ENCODE measurements at places on chromosomes 5 and 9.

DNA sequence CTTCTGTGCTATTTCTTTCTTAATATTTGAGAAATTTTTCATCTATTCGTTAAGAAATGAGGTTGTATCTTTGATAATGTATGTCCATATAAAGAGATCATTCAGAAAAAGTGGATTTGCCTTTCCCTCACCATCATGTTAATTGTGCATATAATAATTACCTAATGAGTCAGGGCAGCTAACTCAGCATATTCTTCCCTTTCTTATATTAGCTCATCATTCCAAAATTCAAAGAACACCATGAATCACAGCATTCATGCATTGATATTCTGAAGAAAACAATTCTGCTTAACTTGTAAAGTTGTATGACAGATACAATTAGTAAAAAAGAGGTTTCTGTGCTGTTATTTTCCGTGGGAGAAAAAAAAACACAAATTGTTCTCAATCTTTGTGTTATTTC is 630.6 kb downstream of the TLE1 start:
- no peak overlapping the region for H3K27ac ChIP-seq
- no peak for DNase-seq
- H3K27me3 ChIP-seq = no peaks in the 10 kb centered on the region
- no peak overlapping the region for H3K4me3 ChIP-seq
- no peaks in the 10 kb centered on the region for H3K4me1 ChIP-seq
- H3K36me3 ChIP-seq = no peaks in the 10 kb centered on the region

DNA sequence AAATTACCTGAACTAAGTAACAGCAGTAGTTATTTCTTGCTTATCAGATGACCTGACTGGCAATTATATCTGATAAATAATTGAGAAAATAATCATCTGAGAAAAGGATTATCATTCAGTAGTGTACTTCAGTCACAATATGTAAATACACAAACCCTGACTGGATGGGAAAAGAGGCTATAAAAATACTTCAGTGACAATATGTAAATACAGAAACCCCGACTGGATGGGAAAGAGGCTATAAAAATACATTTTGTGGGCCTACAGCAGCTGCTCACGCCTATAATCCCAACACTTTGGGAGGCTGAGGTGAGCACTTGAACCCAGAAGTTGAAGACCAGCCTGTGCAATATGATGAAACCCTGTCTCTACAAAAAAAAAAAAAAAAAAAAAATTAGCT is 11.1 kb downstream of the UBAP2 start:
- no peak overlapping the region for H3K27ac ChIP-seq
- H3K27me3 ChIP-seq = no peaks in the 10 kb centered on the region
- H3K4me3 ChIP-seq = no peak overlapping the region

DNA sequence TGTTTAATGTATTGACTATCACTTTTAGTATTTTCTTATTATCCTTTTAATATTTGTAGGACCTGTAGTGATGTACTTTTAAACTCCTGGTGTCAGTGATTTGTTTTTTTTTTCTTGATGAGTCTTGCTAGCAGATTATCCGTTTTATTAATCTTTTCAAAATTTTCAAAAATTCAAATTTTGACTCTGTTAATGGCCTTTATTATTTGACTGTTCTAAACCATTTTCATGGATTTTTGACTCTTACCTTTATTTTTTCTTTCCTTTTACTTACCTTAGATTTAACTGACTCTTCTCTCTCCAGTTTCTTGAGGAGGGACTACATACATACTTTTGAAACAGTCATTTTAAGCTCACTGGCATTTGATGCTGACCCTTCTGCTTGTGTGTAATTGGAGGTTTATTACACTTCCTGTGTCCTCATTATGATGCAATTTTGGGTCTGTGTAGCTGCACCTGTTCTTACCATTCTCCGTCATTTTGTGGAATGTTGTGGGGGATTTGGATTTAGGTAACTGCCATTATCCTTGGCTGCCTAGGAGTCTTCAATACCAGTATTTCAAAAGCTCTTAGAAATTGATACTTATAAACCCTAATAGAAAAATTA is 32.0 kb upstream of the EXOC3 start:
- H3K27ac ChIP-seq = no peak overlapping the region
- H3K27me3 ChIP-seq = peaks cover 20% of the 10 kb centered on the region
- DNase-seq = no peak
- H3K4me3 ChIP-seq = no peak overlapping the region
- H3K36me3 ChIP-seq = no peaks in the 10 kb centered on the region

GRCh38 chr5:32711681-32712480 is 760 bp downstream of the NPR3 start:
- H3K36me3 ChIP-seq = no peaks in the 10 kb centered on the region
- H3K4me3 ChIP-seq = peak overlapping the region; percentile 51
- peaks cover 50% of the 10 kb centered on the region for H3K27me3 ChIP-seq
- no peak for DNase-seq
- H3K27ac ChIP-seq = no peak overlapping the region

DNA sequence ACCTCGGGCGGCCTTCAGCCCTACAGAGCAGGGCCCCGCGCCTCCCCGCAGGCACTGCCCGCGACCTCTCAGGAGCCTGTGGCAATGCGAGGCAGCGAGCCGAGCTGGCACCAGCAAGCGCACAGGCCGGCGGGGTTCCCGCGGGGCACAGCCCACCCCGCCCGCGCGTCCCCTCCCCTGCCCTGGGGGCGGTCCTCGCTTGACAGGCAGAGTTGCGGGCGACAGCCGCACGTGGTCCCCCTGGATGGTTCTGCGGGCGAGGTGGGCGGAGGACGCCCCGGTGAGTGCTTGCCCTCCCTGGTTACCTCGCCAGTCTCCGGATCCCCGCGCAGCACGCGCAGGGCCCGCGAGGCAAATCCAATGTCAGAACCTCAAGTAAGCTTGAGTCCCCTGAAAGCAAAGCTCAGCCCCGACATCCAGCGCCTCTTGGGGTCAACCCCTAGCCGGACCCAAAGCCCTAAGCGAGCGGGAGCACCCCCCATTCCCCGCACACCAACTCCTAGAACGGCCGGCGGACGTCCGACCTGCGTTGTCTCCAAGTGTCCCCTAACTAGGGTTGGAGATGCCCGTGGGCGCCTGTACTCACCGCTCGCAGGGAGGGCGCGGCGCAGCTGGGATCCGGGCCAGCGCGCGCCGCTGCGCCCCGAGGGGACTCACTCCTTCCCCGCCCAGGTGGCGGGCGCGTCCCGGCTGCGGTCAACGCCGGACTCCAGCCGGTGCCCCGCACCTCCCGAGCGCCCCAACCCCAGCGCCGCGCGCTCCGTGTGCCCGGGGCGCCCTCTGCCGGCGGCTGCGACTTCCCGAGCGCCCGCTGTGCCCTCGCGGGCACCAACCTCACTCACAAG is at the start of gene DRD1:
TSS of gene DRD1 (minus strand) at position 123 of the 845 bp plus-strand sequence. CDS start 1,083 bp downstream, outside the sequence.
- DNase-seq = peak; percentile 24
- H3K27me3 ChIP-seq = peaks cover 46% of the 10 kb centered on the region
- no peak within 1 kb of the TSS for H3K27ac ChIP-seq

DNA sequence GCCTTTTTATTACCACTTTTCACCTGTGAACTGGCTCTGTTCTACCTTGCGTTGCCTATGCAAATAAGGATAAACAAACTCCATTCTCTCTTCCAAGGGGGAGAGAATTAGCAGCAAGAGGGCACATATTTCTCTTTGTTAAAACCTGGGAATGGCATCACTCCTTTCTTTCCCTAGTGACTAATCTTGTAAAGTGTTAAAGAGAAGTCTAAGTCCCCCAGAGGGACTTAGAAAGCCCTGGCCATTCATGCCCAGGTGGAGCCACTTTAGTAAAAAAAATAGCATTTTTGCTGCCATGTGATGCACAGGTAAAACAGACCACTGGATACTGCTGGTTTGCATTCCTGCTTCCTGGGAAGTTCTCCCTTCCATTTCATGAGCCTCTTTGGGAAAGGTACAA is 148.4 kb downstream of the MAN2A1 start:
- H3K36me3 ChIP-seq = peaks cover 62% of the 10 kb centered on the region
- no peaks in the 10 kb centered on the region for H3K27me3 ChIP-seq
- H3K27ac ChIP-seq = no peak overlapping the region
- no peaks in the 10 kb centered on the region for H3K4me1 ChIP-seq

- H3K27ac ChIP-seq = no peak overlapping the region
- H3K4me3 ChIP-seq = no peak overlapping the region
- peaks cover 16% of the 10 kb centered on the region for H3K27me3 ChIP-seq
- DNase-seq = no peak
These were observed 6.4 kb upstream of the ACOT12 start for GRCh38 chr5:81400375-81400774.

GRCh38 chr5:77960305-77960704 is 184.2 kb upstream of the TBCA start:
- H3K27ac ChIP-seq = no peak overlapping the region
- no peak for DNase-seq
- H3K4me1 ChIP-seq = peaks cover 8% of the 10 kb centered on the region
- H3K4me3 ChIP-seq = no peak overlapping the region
- peaks cover 43% of the 10 kb centered on the region for H3K27me3 ChIP-seq

DNA sequence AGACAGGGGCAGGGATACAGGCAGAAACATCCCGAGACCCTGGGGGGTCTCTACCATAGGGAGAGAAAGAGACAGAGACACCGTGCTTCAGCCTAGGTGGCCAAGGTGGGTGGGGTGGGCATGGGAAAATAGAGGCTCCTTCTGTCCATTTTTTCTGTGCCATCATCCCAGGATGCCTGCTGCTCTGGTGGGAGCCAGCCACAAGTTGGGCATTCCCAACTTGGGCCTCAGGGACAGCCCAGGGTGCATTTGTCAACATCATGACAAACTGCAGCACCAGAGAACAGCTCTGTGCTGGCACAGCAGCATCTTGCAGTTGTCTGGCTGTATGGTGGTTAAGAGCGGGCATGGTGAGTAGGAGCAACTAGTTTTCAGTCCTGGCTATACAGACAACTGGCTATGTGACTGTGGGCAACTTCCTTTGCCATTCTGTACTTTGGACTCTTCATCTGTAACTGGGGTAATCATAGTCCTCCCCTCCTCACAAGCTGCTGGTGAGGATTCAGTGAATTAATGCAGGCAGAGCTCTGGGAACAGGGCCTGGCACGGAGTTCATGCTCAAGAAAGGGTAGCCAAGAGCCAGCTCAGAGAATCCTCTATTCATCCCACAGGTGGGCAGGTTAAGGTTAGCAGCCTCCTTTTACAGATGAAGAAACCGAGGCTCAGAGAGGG is 100.4 kb downstream of the RGS3 start:
- H3K36me3 ChIP-seq = no peaks in the 10 kb centered on the region
- no peak overlapping the region for H3K27ac ChIP-seq
- H3K27me3 ChIP-seq = peaks cover 10% of the 10 kb centered on the region
- no peak overlapping the region for H3K4me3 ChIP-seq

DNA sequence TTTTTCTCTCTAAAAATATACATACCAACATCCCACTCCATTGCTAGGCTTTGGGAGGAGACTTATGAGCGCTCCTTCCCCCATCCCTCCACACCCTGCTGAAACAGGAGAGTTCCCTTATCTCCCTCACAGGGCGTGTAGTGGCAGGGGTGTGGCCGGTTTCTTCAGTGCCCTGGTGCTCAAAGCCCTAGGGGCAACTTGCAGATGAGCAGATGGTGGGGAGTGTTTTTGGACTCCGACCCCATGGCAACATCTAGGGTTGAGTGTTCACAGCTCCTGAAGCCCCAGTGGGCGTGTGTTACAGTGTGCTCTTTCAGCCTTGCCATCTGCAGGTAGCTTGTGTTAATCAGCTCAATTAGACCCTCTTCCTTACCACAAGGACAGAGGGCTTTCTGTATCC is 409.5 kb downstream of the MAT2B start:
- peak overlapping the region; percentile 99 for H3K27ac ChIP-seq
- peak; percentile 69 for DNase-seq
- peak overlapping the region; percentile 85 for H3K4me3 ChIP-seq
- peaks cover 75% of the 10 kb centered on the region for H3K4me1 ChIP-seq
- peaks cover 24% of the 10 kb centered on the region for H3K36me3 ChIP-seq

- no peak overlapping the region for H3K27ac ChIP-seq
- H3K27me3 ChIP-seq = no peaks in the 10 kb centered on the region
- H3K36me3 ChIP-seq = no peaks in the 10 kb centered on the region
- no peak for DNase-seq
- H3K4me1 ChIP-seq = peaks cover 3% of the 10 kb centered on the region
- no peak overlapping the region for H3K4me3 ChIP-seq
These were observed 576.9 kb downstream of the BNC2 start for GRCh38 chr9:16293610-16294009.

DNA sequence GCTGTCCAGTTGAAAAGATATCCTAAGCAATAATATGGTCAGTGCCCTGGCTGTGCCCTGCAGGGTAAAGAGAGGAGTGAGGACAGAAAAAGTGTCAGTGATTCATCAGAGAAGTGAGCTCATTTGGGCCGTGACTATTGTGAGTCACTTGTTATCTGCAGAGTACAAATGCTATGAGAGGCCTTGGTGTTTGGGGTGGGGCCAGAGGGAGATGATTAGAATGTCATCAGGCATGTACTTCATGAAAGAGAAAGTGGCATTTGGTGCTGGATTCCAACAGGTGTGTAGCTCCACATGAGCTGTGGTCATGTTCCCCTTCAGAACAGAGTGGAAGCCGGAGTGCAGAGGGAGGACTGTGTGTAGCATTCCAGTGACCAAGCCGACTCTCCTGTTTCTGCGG is 174.1 kb downstream of the KDM4C start:
- no peak overlapping the region for H3K4me3 ChIP-seq
- DNase-seq = no peak
- H3K36me3 ChIP-seq = peaks cover 28% of the 10 kb centered on the region
- no peaks in the 10 kb centered on the region for H3K27me3 ChIP-seq
- peaks cover 53% of the 10 kb centered on the region for H3K4me1 ChIP-seq
- H3K27ac ChIP-seq = peak overlapping the region; percentile 70

DNA sequence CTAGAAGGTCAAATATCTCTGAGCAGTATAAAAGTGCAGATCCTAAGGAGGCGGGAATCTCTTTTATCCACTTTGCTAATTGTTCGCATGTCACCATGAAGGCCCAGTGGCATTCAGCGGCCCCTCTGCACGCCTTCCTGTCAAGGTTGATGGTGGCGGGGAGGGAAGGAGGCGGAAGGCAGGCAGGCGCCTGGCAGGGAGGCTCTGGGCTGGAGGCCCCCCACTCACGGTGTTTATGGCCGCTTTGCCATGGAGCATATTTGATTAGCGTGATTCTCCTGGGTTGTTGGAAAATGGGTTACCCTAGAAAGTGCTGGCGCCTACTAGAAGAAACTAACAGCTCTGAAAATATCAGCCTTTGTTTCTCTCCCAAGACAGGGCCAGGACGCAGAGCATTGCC is 209.6 kb downstream of the FSTL4 start:
- no peaks in the 10 kb centered on the region for H3K36me3 ChIP-seq
- H3K4me3 ChIP-seq = no peak overlapping the region
- no peak overlapping the region for H3K27ac ChIP-seq

GRCh38 chr9:137459601-137460362 is 648 bp upstream of the NSMF start:
- peak; percentile 17 for DNase-seq
- H3K36me3 ChIP-seq = peaks cover 7% of the 10 kb centered on the region
- H3K27ac ChIP-seq = peak overlapping the region; percentile 46
- peaks cover 19% of the 10 kb centered on the region for H3K4me1 ChIP-seq
